ENCODE measurements at places on chromosomes 12 and 14.

DNA sequence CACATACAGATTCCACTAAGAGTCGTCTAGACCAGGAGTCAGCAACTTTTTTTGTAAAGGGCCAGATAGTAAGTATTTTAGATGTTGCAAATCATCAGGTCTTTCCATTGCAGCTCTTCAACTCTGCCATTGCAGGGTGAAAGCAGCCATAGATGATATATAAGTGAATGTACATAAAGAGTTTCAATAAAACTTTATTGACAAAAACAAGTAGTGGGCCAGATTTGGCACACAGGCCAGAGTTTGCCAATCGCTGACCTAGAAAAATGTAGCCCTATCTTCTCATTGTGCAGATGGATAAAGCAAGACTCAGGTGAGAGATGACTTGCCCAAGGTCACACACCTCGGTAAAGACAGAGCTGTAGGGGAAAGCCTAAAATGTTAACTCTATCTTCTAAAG, 474.7 kb downstream of the MED13L start:
- no peak for DNase-seq

- DNase-seq, result no peak
Measured at GRCh38 chr14:102234331-102235264, 70.4 kb downstream of the MOK start.

- no peak for DNase-seq
Measured at GRCh38 chr14:70832561-70833305, 23.4 kb upstream of the MAP3K9 start.

GRCh38 chr14:92215579-92215978, 93.8 kb downstream of the CPSF2 start:
- no peak for DNase-seq

DNA sequence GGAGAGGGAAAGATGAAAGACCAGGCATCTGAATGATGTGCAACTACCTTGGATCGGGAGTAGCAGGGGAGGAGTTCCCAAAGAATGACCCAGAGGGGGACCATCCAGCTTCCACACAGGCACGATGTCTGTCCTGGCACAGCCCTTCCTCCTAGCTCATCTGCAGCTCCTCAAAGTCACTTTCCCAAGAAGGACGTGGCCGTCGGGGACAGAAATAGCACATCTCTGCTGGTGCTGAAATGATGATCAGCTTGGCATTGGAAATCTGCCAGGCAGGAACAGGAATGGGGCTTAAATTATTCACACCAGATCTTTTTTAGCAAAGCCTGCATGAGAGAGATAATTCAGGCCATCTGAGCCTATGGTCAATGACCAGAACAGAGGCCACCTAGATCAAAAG, 41.7 kb downstream of the TSPAN11 start:
- DNase-seq, result no peak

Data from left ventricle myocardium inferior (tissue), 1 donor.